ENCODE measurements at places on chromosomes 5 and 9.

GRCh38 chr5:96975656-96976055, 39.8 kb downstream of the LNPEP start:
- DNase-seq: no peak

DNA sequence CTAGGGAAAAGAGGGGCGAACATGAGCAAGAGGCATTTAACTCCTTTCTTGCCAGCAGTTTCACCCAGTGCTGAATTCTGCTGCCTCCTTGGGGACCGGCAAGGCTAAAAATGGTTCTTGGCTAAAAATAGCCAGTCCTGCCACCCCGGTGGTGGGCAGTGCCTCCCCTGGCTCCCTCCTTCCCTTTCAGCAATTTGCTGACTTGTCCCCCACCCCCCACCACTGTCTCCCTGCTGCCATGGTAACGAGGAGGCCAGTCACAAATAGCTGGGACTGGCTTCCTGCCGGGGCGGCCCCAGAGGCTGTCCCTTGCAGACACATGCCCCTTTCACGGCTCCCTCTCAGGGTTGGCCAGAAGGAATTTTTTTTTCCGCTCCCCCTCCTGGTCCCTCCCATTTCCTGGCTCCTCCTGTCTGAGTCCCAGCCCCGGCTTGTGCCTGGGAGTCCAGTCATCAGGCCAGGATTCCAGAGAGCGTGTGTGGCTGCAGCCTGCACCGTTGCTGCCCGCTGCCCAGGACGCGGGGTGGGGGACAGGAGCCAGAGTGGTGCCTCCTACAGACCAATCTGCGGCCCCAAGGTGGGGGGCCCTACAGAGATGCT, 130.3 kb downstream of the RGS3 start:
- peak; percentile 98 for DNase-seq

GRCh38 chr5:75006865-75007822, 45.2 kb downstream of the GCNT4 start:
- peak; percentile 90 for DNase-seq

- peak; percentile 37 for DNase-seq
Observed at GRCh38 chr9:113184539-113184938, 33.7 kb downstream of the SLC31A2 start.

GRCh38 chr5:127031147-127031862, 947 bp upstream of the MARCHF3 start:
- DNase-seq: no peak

Data from choroid plexus epithelial cell (primary cell).